ENCODE measurements at places on chromosomes 1 and 21.
A peak's percentile ranks its signal among the peaks of the same experiment; 100 is the strongest.

GRCh38 chr21:27426196-27426595, 459.3 kb upstream of the ADAMTS5 start:
- no peak for DNase-seq

- peak; percentile 56 for DNase-seq
Observed at GRCh38 chr21:41627428-41627827, 119.5 kb upstream of the TMPRSS2 start.

GRCh38 chr21:31012133-31013089, 25.9 kb downstream of the KRTAP19-8 start:
- no peak for DNase-seq

- peak; percentile 46 for DNase-seq
Observed at GRCh38 chr1:44786138-44786840, 1.7 kb downstream of the BEST4 start.

DNA sequence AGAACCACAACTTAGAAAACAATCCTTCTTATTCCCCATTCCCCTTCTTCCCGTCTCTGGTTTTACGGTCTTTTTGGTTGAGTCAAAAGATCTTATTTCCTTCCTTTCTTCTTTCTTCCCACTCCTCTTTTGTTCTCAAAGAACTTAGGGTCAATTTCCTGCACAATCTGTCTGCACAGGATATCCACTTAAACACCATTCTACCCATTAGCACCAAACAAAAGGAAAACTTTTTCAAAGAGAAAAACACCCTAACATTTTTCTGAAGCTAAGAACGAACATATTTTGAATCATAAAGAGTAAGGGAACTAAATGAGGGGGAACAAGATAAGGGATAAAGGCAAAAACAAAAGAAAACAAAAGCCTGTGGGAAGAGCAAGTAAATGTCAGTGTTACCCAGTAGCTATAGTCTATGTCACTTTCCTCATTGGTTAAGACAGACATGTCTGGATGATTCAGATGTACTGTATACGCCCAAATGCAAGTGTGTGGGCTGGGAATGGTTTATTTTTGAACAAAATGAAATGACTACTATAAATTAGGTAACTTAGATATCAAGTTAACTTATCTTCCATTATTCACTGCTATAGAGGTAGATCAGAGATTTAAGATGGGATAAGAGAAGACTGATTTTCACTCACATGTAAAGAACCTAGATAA, 59.9 kb downstream of the TOR3A start:
- peak; percentile 57 for DNase-seq

GRCh38 chr1:168125051-168125450, 11.7 kb downstream of the GPR161 start:
- no peak for DNase-seq

DNA sequence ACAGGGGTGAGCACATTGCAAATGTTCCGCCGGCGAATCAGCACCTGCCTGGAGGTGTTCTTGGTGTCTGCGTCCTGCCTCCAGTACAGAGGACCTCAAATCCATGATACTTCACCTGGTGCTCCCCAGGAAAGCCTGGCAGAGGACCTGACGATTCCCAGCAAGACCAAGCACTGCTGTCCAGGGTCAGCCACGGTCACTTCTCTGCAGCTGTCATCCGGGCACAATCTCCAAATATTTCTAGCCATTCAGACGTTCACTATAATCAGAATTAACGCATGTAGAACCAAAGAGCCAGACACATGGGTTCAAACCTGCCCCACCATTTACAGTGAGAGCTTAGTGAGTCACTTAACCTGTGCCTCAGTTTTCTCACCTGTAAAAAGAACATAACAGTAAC, 74.5 kb downstream of the CLIC6 start:
- DNase-seq, result no peak

DNA sequence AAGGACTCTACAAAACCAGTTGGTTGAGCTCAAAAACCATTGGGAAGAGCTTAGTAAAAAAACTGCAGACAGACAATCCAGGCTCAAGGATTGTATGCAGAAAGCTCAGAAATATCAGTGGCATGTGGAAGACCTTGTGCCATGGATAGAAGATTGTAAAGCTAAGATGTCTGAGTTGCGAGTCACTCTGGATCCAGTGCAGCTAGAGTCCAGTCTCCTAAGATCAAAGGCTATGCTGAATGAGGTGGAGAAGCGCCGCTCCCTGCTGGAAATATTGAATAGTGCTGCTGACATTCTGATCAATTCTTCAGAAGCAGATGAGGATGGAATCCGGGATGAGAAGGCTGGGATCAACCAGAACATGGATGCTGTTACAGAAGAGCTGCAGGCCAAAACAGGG, 104.0 kb upstream of the BMP8A start:
- DNase-seq, result peak; percentile 90

DNA sequence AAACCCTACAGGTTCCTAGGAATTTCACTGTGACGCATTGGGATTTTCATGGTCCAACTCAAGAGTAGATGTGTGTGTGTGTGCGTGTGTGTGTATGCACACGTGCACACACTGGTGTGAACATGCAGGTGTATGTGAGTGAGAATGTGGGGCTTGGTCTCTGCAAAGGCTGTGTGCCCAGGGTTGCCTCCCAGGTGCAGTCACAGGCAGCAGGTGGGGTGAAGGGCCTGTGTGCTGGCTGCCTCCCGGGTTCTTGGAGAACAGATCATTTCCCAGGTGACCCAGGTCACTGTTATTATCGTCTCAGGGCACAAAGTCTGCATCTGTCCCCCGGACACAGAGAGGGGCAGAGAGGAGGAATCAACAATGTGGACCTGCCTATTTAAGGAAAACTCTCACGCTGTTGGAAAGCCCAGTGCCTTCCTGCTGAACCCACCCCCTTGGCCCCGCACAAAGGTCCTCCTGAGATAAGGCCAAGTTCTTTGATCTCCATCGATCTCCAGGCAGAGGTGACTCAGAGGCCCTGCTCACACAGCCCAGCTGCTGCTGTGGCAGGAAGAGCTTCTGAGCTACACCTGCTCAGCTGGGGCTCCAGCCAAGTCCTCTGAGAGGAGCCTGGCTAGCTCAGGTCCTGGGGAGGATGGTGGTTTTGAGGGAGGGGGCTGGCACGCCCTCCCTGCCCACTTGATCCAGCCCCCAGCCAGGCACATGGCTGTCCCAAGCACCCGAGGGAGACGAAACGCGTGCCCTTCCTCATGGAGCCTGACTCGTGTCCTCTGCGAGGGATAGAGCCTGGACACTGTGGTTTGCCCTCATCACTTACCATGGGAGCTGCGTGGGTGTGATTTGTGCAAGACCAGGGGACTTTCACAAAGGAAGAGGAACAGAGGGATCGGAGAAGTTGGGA, 134.0 kb upstream of the ARHGEF16 start:
- no peak for DNase-seq

GRCh38 chr1:93837961-93838360, 41.0 kb downstream of the DNTTIP2 start:
- DNase-seq, result no peak

DNA sequence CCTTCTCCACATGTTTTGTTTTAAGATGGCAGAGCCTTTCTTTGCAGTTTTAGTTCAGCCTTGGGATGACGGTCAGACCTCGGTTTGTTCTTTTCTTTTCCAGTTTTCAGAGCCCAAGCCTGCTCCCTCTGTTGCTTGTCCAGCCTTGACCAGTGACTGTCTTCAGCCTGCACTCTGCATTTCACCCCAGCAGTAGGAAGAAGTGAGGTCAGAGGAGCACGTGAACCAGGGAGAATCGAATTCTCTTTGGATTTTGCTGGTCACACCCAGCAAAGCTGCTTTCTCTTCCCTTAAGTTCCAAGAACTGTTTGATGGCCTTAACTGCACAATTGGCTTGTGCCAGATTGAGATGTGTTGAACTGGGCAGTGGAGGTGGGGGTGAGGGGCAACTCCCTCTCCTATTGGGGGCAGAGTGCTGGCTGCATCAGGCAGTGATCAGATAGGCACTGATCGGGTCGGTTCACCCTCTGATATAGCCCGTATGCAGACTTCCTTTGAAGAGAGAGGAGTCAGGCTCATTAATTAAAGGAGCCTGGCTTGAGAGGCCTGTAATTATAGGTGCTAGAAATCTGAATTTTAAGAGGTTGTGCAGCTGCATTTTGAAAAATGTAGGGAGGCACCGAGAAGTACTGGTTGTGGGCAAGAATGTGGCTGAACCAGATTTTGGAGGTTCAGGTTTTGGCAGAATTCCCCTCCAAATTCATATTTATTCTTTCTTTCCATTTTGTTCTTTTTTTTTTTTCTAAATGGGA, 42.4 kb downstream of the PEX14 start:
- DNase-seq, result no peak

DNA sequence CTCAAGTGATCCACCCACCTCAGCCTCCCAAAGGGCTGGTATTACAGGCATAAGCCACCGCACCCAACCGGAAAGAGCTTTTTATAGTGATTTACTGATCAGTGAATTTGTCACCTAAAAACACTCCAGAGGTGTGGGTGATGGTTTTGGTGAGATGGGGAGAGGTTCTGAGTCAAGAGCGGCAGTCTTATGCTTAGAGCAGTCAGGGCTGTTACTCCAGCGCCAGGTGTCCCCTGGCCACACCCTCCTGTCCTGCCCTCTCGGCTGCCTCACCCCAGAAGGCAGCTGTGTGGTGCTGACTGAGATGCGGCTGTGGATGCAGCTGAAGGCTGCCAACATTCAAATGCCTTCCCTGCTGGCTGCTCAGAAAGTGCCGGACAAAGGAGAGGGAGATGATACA, 94.5 kb upstream of the LPGAT1 start:
- no peak for DNase-seq

GRCh38 chr1:81449786-81450185, 350.9 kb upstream of the ADGRL2 start:
- no peak for DNase-seq

DNA sequence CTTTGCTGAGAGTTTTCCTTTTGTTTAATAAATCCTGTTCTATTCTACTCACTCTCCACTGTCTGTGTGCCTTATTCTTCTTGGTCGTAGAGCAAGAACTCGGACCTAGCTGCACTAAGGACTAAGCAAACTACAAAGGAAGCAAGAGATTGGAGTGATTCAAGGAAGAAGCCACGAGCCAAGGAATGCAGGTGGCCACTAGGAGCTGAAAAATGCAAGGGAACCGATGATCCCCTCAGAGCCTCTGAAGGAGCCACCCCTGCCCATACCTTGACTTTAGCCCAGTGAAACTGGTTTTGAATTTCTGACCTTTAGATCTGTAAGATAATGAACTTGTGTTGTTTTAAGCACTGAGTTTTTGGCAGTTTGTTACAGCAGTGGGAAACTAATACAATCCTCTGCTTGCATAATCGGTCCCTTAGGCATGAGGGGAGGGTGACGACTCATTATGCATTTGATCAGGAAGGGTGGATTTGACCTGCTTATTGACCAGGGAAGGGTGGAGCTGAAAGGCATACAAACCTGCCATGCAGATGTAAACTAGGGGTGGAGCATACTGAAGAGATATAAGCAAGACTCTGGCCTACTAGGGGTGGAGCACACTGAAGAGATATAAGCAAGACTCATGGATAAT, 6.2 kb upstream of the CA6 start:
- DNase-seq, result peak; percentile 17

DNA sequence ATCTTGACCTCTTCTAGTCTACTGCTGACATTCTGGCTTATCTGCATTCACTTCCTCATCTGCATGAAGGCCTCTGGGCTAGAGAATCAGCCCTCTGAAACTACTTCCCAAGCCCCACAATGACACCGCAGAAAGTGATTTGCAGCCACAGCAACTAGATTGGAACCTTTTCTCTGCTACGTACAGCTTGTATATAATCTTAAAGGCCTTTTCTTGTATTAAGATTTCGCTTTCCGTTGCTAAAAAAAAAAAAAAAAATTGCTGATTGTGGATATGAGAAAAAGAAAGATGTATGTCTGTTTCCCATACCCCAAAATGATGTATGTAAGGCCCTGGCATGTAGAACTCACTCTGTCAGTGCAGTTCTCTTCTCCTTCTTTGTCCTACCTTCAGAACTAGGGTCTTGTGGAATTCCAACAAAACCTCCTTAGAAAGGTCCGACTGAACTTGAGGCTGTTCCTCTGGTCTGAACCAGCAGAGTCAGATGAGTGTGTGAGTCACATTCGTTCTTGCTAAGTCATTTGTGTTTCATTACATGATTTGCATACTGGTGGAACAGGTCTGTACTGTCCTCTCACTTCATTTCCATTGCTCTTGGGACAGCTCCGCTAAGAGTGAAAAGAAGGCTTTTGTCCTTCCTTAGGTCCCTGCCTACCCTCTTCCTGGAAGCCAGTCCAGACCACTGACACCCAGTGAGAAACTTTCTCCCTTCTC, 62.7 kb downstream of the PLPP3 start:
- peak; percentile 64 for DNase-seq

GRCh38 chr1:42052072-42052699, 101.0 kb upstream of the GUCA2B start:
- no peak for DNase-seq

- DNase-seq, result no peak
Observed at GRCh38 chr1:5427026-5427613, 565.1 kb downstream of the NPHP4 start.

GRCh38 chr1:88291611-88292354, 392.3 kb upstream of the PKN2 start:
- DNase-seq, result no peak

DNA sequence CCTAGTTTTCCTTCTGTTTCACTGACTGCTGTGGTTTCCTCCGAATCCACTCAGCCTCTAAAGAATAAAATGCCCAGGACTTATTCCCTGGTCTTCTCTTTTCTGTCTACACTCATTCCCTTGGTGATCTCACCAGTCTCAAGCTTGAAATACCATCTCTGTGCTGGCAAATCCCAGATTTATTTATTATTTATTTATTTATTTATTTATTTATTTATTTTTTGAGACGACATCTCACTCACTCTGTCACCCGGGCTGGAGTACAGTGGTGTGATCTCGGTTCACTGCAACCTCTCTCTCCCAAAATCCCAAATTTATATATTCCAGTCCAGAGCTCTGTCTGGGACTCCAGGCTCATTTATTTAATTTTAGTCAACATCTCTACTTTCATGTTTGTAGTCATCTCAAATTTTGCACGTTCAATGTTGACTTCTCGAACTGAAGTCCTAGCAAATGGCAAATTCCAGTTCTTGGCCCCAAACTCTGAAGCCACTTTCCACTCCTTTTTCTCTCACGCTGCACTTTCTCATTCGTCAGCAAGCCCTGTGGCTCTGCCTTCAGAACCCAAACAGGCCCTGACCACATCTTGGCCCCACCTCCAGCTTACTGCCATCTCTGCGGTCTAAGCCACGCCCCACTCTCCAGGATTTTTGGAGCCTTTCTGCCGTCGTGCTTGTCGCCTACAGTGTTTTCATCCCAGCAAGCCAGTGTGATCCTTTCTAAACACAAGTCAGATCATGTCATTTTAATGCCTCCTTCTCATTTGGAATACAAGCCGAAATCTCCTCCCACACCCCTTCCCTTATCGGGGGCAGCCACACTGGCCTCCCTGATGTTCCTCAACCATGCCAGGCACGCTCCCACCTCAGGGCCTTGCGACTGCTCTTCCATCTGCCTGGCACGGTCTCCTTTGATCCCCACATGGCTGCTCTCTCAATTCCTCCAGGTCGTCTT, 14.2 kb upstream of the TENT5B start:
- peak; percentile 90 for DNase-seq

Data from AG08395 (cell line).